Left renal cortex interstitium (tissue), 4 donors: ENCODE measurements at places on chromosomes 3 and 15. TPM values are rescaled to one million over a fixed set of nuclear protein-coding genes. Genes with fewer than 3 reads are reported as not detected.

- DNase-seq = no peak
Observed at GRCh38 chr3:147799601-147800000, 390.4 kb downstream of the ZIC1 start.

GRCh38 chr15:80749589-80749988 is 29.6 kb upstream of the CEMIP start:
- no peak for DNase-seq

GRCh38 chr3:160245261-160245800 is 20.1 kb downstream of the C3orf80 start:
- no peak for DNase-seq

- DNase-seq = no peak
Observed at GRCh38 chr15:92902737-92903593, 2.8 kb downstream of the CHD2 start.

LMAN1L gene
- not detected for polyA plus RNA-seq
